ENCODE measurements at places on chromosomes 2 and 18.

DNA sequence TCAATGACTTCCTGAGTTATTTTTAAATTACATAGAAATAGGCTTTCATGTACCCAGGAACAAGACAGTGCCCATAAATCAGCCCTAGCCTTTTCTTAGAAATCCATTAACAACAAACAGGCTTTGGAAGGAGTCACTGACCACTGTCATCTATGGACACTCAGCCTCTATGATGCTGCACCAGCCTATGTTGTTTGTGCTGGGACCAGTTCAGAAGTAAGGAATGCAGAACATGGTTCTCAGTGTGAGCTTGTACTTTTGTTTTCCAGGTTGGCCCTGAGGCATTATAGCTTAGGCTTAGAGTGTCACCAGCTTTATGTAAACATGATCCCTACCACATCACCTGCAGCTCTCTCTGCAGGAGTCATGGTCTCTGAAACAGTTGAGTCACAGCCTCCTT lies 335.7 kb upstream of the CDH7 start:
- no peak for DNase-seq

DNA sequence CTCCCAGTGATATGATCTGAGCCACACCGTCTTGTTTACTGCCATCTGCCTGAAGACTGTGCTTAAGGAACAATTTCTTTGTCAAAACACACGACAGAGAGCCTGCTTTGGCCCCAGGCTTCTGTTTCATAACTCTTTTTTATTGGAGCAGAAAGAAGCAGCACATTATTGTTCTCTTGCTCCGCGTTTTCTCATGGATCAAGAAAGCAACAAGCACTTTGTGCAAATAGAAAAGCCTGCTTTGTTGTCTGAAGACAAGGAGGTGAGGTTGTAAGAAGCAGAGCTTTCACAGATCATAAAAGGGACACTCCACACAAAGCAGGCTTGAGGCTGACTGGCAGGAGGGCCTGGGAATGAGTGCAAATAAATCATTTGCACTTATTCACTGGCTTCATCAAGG lies 118.3 kb upstream of the FAM136A start:
- DNase-seq = no peak

GRCh38 chr2:46256563-46257142 lies 40.6 kb upstream of the EPAS1 start:
- no peak for DNase-seq

DNA sequence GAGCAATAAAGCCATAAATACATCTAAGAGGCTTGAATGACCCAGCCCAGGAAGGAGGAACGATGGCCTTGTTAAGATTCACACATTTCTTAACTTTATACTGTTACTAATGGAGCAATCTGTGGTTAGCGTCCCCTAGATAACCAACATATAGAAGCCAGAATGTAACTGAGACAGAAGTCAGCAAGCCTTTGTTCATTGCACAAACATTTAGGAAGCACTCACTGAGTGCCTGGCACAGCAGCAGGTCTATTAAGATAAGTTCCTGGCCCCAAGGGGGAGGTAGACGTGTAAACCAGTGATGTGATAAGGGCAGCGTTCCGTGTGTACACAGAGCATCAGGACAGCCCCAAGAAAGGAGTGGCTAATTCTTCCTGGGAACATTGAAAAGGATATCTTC lies 63.6 kb upstream of the ATL2 start:
- DNase-seq = no peak

DNA sequence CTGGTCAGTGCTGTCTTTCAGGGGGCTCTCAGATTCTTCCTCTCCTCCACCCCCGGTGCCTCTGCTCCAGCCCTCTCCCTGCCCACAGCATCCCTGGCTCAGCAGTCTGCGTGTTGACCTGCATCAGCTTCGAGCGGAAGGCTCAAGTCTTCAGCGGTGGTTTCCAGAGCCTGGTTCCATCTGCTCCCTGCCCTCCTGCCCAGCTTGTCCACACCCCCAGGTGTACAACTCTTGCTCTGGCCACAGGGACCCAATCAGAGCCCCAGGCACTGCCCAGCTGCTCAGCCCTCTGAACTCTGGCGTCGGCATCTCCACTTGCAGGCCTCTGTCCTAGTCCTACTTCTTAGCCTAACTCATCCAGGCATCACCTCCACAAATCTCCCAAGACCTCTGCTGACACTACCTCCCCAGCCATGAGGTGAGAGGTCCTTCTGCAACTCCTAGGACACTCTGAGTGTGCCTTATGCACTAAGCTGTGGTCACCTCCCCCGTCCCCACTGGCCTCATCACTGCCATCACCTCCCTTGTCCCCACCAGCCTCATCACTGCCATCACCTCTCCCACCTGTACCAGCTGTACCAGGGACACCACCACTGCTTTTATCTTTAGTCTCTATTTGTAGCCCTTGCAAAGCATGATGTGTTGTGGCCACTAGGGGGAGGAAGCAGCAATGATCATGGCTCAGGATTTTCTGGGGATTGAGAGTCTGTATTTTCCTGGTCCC lies 60.9 kb downstream of the EDAR start:
- DNase-seq = peak; percentile 13

- DNase-seq = no peak
Measured at GRCh38 chr18:34972765-34973414, 68.3 kb upstream of the MAPRE2 start.

GRCh38 chr18:24535527-24536295 lies 75.3 kb downstream of the HRH4 start:
- no peak for DNase-seq

GRCh38 chr2:241763551-241764274 lies 12.9 kb upstream of the GAL3ST2 start:
- no peak for DNase-seq

GRCh38 chr18:24761765-24762164 lies 301.3 kb downstream of the HRH4 start:
- DNase-seq = no peak

DNA sequence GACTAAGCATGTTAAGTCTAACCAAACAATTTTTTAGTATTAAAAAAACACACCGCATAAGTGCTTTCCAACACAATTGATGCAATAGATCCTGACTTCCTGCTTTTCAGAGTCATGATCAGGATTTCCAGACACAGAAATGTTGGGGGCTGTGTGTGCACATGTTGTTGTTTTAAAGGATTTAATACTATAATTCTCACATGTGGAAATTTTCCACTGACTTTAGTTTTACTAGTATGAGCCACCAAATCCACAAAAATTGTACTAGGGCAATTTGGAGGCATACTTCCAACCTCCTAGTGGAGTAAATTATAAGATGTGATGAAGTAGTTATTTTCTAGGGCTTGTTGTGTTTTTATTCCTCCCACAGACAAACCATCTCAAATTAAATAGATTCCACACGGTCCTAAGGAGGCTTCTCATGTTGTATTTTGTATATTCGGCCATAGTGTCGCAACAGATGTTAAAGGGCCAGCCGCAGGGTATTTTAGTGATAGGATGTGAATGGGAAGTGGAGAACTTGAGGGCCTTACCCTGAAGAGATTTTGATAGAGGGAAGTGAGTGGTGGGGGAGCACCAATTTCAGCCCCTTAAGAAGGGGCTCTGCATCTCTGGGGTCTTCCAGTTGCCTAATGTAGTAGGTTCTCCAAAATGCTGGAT lies 108.9 kb upstream of the KLF7 start:
- no peak for DNase-seq

GRCh38 chr18:26406854-26407517 lies 141.4 kb downstream of the KCTD1 start:
- DNase-seq = no peak

- DNase-seq = no peak
Measured at GRCh38 chr2:26647981-26648380, 6.8 kb upstream of the CIB4 start.

DNA sequence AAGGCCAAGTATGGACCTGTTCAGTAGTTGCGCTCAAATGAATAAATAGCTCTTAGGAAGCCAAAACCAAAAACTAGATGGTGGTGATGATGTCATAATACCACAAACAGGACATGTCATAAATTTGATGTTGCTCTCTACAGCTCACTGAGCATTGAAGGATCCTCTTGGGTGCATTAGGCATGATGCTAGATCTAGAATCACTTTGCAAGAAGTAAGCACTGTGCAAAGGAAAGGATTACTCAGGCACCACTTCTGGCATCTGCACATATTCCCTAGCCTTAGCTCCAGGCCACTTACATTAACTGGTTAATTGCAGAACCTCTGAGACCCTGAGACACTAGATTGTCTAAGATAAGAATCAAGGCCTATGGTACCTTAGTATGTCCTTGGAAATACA lies 58.0 kb downstream of the LRRTM1 start:
- no peak for DNase-seq

DNA sequence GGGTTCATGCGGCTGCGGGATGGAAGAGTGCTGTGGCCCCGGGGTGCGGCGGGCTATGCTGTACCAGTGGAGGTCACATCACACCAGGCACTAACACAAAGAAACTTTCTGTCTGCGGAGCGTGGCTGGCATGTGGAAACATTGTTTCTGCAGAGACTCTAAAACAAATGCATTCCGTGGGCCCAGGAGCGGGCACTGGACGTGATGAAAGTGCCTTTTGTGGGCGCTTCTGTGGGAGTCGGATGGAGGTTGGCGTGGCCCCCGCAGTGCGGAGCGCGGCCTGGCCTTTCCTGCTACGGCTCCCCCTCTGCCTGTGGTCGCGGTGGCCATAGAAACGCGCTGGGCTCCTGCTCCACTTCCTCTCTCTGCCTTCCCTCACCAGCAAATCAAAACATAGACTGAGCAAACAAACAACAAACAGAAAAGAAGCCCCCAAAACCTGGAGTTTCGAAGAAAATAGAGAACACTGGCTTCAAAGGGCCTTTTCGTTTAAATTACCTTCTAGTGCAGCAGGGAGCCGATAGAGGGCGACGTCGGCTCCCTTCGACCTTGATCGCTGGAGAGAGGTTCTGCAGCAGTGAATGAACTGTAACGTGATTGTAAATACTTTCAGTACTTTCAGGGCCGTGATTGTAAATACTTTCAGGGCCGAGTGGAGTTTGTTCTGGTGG lies 51.4 kb downstream of the KIF5C start:
- DNase-seq = peak; percentile 35

GRCh38 chr2:73830871-73831401 lies 2.2 kb downstream of the STAMBP start:
- peak; percentile 33 for DNase-seq

- no peak for DNase-seq
Measured at GRCh38 chr18:12287684-12288402, 20.2 kb upstream of the TUBB6 start.

GRCh38 chr2:72743481-72743880 lies 82.4 kb downstream of the EXOC6B start:
- DNase-seq = no peak

DNA sequence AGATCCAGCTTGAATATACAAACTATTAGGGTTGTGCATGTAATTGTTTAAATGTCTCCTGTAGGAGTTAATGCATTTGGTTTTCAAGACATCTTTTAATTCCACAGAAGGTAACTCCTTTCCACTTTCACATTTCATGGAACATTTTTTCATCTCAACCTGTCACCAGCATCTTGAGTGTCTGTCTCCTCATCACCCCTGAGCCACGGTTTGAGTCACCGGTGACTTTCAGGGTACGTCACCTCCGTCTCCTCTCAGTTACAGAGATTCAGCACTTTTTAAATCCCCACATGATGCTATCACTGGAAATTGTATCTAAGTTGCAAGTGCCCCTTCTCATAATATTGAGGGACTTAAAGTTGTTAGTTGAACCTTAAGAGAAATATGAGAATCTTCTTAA lies 25.3 kb downstream of the GPR55 start:
- peak; percentile 63 for DNase-seq

DNA sequence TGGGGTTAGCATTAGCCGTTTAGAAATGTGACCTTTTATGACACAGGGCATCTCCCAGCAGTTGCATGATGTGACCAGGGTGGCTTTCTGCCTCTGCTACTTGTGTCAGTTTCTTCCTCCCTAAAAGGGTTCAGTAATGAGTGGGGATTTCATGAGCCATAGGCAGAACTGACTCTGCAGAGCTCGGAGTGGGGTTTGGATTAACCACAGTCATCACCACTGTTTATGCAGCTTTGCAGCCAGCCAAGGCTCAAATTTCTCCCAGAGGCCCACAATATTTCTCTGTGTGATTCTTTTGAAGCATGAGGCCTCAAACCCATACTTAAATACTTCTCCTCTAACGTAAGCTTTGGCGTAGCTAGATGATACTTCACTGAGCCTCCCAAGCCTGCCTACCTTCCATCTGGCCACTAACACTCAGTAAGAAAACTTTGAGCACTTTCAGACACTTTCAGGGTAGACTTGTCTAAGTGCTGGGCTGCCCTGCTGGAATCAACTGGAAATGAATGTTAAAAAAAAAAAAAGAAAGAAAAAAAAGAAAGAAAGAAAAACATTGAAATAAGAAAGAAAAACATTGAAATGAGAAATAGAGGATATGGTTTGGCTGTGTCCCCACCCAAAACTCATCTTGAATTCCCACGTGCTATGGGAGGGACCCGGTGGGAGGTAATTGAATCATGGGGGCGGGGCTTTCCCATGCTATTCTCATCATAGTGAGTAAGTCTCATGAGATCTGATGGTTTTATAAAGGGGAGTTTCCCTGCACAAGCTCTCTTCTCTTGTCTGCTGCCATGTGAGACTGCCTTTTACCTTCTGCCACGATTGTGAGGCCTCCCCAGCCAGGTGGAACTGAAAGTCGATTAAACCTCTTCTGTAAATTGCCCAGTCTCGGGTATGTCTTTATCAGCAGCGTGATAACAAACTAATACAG lies 11.5 kb upstream of the LAPTM4A start:
- DNase-seq = no peak

DNA sequence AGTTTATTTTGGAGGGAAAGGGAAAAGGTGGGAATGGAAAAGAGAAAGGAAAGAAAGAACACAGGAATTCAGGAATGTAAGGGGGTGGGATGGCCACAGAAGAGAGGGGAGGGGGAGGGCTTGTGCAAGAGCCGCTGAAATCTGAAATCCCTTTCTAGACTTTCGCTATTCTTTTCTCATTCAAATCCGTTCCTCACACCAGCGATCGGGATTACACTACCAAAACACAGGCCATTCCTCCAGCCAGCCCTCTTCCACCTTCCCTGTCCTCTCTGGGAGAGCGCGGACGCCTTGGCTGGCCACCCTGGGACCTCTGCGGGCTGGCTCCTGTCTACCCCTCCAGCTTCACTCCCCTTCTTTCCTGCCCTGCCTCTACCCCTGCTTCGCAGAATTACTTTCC lies 102.3 kb downstream of the CDCA7 start:
- no peak for DNase-seq

- no peak for DNase-seq
Measured at GRCh38 chr2:197853549-197853948, 49.2 kb downstream of the PLCL1 start.

DNA sequence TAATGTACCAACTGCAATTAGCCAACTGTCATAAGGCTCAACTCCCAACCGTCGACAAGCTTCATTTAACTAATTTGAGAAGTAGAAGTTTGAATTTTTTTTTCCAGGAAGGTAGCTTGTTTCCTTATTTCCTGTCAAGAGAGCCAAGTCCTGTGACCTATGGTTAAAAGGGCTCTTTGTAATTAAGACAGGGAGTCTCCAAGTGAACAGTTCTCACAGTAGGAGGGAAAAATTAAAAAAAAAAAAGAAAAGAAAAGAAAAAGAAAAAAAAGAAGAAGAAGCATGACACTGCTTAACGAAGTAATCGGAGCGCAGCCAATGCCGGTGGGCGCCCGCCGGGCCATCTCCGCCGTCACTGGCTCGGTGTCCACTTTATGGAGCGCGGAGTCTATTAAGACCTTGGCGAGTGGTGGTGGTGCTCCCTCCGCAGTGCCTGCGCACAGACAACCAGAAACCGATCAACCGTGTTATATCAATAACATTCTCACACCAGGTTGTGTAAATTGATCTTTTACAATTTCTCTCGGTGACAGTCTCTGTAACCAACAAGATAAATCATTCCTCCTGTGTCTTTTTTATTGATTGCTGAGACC lies 197.2 kb upstream of the POU3F3 start:
- no peak for DNase-seq

- no peak for DNase-seq
Measured at GRCh38 chr2:57894381-57894780, 152.2 kb upstream of the VRK2 start.

Data from stimulated activated CD4-positive, alpha-beta T cell treated with anti-CD3 and anti-CD28 coated beads, Interleukin-15, amount 100 ng/mL, for 48 hours (primary cell).